GM04503 (cell line): ENCODE measurements at places on chromosomes 12 and 14.
A peak's percentile ranks its signal among the peaks of the same experiment; 100 is the strongest.

GRCh38 chr14:100547633-100548294 is 39.5 kb downstream of the BEGAIN start:
- DNase-seq = peak; percentile 47

DNA sequence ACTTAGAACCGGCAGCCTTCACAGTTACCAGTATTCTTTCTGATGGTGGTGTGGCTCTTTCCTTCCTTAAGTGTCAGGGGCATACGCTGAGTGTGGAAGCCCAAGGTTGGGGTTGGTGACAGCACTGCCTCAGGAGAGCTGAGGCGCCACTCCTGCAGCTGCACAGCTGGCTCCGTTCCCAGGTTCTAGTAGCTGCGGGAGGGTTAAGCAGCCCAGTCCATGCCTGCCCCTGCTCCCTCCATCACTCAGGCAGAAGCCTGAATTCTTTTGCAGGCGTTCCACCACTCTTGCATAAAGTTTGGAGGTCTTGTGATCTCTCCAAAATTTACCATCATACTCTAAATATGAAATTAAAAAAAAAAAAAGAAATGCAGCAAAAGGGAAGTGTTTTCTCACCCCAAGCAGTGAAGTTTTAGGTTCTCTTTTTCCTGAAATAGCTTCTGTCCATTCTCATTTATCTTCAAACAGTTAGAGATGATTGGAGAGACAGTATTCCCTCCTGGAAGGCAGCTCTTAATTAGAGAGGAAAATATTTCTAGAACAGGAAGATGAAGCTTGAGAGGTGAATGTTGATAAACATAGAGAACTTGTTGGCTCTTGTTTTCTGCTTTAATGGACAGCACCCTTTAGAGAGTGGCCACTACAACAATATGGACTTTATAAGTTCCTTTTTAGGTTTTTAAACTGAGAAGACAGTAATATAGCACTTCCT is 136.1 kb downstream of the FGD4 start:
- DNase-seq = no peak

GRCh38 chr12:123450636-123451035 is 7.3 kb upstream of the SNRNP35 start:
- no peak for DNase-seq

DNA sequence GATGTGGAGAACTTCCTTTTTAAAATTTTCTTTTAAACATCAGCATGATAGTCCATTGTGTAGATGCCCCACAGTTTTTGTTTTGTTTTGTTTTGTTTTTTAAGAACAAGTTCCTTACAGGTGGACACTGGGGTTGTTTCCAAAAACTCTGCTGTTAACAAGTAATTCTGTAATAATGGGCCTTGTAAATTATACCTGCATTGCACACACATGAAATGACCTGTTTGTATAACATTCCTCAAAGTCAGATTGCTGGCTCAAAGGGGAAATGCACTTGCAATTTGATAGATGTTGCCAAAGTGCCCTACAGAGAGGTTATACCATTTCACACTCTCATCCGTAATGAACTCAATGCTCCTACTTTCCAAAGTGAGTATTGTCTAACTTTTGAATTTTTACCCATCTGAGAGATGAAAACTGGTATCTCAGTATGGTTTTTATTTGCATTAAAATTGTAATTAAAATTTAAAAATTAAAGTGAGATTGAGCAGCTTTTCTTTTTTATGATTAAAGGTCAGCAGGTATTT is 89.2 kb downstream of the SPPL3 start:
- DNase-seq = no peak

DNA sequence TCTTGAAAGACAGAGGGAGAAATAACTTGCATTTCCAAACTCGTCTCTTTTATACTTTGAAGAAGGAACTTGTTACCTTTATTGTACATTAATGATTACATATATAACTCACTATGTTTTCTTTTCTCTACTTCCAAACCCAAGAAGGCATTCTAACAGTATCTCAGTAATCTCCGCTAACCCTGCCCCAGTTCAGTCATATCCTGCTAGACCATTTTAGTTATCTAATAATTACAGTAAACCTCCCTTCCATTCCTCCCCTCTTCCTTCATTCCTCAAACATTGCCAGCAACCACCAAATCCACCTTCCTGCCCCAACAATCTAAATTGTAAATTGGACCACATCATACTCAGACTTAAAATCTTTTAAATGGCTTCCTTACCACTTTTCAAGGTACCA is 30.6 kb downstream of the STK38L start:
- no peak for DNase-seq

- peak; percentile 96 for DNase-seq
These were observed 14.0 kb downstream of the KCTD10 start for GRCh38 chr12:109462868-109463692.

DNA sequence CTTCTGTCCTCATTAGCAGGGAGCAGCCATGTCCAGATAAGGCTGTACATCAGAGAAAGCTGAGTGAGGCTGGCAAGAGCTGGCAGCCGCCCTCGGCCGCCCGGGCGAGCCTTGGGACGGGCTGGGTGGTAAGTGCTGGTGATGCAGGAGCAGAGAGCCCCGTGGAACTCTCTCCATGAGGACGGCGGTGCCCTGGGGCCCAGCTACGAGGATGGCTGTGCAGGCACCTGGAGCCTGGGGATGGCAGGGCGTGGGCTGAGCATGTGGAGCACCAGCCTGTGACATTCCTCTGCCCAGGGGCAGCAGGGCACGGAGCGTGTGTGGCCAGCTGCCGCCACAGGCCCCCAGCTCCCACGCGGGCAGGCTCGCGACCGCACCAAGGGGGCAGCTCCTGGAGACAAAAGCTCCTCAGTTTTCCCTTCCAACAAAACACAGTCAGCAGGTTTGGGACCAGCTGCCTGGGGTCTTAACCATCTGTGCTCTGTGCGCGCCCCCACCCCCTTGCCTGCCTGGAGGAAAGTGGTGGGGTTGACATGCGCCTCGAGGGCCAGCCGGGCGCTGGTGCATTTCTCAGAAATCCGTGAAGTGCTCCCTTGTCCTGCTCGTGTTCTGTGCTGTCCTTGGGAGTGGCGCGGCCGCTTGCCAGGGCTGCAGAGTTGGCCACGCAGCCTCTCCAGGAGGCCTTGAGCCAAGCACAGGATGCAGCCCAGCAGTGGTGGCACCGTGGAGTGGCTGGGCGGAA is 21.4 kb downstream of the PACS2 start:
- no peak for DNase-seq

GRCh38 chr14:53525608-53526007 is 372.5 kb upstream of the DDHD1 start:
- DNase-seq = no peak

GRCh38 chr12:9032202-9032964 is 43.0 kb downstream of the KLRG1 start:
- DNase-seq = no peak

- no peak for DNase-seq
These were observed 79.5 kb downstream of the ETV6 start for GRCh38 chr12:11729008-11729407.

DNA sequence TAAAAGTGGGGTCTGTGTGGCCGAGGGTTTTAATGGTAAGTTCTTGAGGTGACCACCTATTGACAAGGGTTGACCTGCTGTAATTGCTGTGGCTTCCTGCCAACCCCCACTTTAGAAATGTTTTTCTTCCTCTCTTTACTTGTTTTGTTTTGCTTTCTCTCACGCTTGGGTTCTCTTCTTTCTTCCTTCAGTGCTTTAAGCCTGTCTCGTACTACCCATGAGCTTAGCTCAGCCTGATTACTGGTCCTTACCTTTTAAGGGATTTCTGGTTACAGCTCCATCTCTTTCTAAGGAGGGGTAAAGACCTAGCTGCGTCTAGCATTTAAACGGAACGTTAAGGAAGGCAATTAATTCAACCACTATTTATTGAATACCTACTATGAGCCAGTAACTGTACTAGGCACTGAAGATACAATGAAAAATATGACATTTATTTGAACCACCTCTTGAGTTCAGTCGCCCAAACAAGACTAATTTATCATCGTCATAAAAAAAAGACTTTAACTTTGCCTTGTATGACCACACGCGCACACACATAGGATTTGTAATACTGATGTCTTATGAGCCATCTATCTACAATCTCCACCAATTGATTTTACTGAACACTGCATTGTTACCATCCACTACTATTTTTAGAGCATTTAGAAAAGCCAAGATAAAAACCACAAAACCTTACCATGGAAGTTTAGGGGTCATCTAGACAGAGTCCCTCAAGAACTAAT is 888 bp upstream of the PPP1R12A start:
- DNase-seq = no peak

DNA sequence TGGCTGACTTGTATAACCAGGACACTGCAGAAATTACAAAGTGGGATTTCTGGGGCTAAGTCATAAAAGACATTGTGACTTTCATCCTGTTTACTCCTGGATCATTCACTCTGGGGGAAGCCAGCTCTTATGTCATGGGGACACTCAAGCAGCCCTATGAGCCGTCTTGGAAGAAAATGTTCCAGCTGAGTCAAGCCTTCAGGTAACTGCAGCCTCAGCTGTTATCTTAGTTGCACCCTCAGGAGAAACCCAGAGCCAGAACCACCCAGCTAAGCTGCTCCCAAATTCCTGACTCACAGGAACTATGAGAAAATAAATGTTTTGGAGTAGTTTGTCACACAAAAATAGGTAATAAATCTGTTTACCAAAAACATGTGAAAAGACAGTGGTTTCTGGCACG is 43.1 kb upstream of the GXYLT1 start:
- no peak for DNase-seq

GRCh38 chr14:93267149-93267711 is 60.2 kb downstream of the UBR7 start:
- DNase-seq = no peak
